PC-9 (cell line): ENCODE measurements at places on chromosomes 3 and 15. TPM values are rescaled to one million over a fixed set of nuclear protein-coding genes. Genes with fewer than 3 reads are reported as not detected.

The ACTRT3 gene
- 1.5 and 2.4 TPM in 2 replicates for total RNA-seq

The PIERCE2 gene
- 1.2 and 2.1 TPM in 2 replicates for total RNA-seq

The MOBP gene
- total RNA-seq = not detected in 2 replicates

The TMEM158 gene
- 7.5 and 11.9 TPM in 2 replicates for total RNA-seq

The KCNMB3 gene
- 7.4 and 8.9 TPM in 2 replicates for total RNA-seq

The SNX33 gene
- total RNA-seq = 27.8 and 27.9 TPM in 2 replicates

The SLC9C1 gene
- not detected in 2 replicates for total RNA-seq

The STAC gene
- total RNA-seq = 14.7 and 17.6 TPM in 2 replicates

The ABCC5 gene
- total RNA-seq = 133 and 151 TPM in 2 replicates

The LMAN1L gene
- not detected in 2 replicates for total RNA-seq

The RPL22L1 gene
- 57.3 and 60.3 TPM in 2 replicates for total RNA-seq

The SLC22A13 gene
- 0.40 and 0.44 TPM in 2 replicates for total RNA-seq

The CLCN2 gene
- total RNA-seq = 27.1 and 33.0 TPM in 2 replicates

The SMAD6 gene
- 7.1 and 10.6 TPM in 2 replicates for total RNA-seq

The PAK6 gene
- total RNA-seq = 10.7 and 11.7 TPM in 2 replicates

The CD276 gene
- 82.6 and 91.1 TPM in 2 replicates for total RNA-seq

The APBA2 gene
- total RNA-seq = not detected in 2 replicates

The UMPS gene
- total RNA-seq = 35.6 and 61.8 TPM in 2 replicates

The EIF4E3 gene
- total RNA-seq = not detected in 2 replicates

The CMC1 gene
- total RNA-seq = 26.7 and 33.8 TPM in 2 replicates

The GPR149 gene
- not detected in 2 replicates for total RNA-seq

The AGBL1 gene
- not detected in 2 replicates for total RNA-seq

The JMJD7 gene
- total RNA-seq = 6.5 and 11.7 TPM in 2 replicates

The CCR8 gene
- not detected in 2 replicates for total RNA-seq

The CYP1A2 gene
- total RNA-seq = not detected in 2 replicates

The DNAH12 gene
- total RNA-seq = 0.10 and 0.22 TPM in 2 replicates

The TMA7 gene
- 235 and 314 TPM in 2 replicates for total RNA-seq

The GPR87 gene
- 9.0 and 15.5 TPM in 2 replicates for total RNA-seq

The IL5RA gene
- total RNA-seq = not detected in 2 replicates

The SH2D7 gene
- total RNA-seq = not detected in 2 replicates

The ANKRD63 gene
- total RNA-seq = not detected in 2 replicates

The GOLGA8J gene
- not detected in 2 replicates for total RNA-seq

The ATG7 gene
- 53.1 and 56.1 TPM in 2 replicates for total RNA-seq

The P2RY12 gene
- total RNA-seq = not detected in 2 replicates

The SPATA12 gene
- total RNA-seq = 0.43 and 0.57 TPM in 2 replicates

The MFSD1 gene
- total RNA-seq = 31.0 and 38.6 TPM in 2 replicates

The RARB gene
- 0.75 and 1.0 TPM in 2 replicates for total RNA-seq

The SLC38A3 gene
- 0.33 and 0.37 TPM in 2 replicates for total RNA-seq

The SERPINI1 gene
- 2.4 and 2.6 TPM in 2 replicates for total RNA-seq

The SST gene
- not detected in 2 replicates for total RNA-seq

The TMIE gene
- 6.0 and 6.5 TPM in 2 replicates for total RNA-seq
